Retina (tissue), 1 donor: ENCODE measurements at places on chromosomes 7 and 10.

DNA sequence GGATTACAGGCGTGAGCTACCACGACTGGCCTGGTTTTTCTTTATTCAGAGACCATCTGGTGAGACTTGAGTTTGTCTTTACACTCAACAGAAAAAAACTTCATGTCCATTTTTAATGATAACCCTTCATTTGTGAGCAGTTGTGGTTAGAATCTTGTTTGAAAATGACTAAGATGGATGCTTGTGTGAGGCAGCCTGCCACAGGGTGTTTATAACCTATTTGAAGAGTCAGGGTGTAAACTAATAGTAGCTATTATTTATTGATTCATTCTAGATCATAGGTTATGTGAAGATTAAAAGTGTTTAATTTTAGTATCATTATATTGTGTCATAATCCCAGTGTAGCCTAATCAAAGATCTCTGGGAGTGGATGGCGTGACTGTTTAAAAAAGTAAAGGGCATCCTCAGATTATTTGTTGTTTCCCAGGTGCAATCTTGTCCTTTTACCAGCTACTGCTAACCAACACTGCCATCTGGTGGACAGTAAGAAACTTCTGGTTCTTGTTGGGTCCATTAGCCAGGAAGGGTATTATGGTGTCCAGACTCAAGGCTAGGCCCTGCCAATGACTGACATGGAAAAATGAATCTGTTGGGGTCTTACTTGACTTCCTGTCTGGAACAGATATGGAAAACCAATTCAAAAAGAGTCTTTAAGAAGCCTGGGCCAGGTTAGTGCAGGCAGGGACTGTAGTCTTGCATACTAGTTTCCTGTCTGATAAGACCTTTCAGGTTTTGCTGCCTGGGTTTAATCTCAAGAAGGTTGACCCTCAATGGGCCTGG, 24.9 kb downstream of the NRBF2 start:
- peak; percentile 61 for DNase-seq

DNA sequence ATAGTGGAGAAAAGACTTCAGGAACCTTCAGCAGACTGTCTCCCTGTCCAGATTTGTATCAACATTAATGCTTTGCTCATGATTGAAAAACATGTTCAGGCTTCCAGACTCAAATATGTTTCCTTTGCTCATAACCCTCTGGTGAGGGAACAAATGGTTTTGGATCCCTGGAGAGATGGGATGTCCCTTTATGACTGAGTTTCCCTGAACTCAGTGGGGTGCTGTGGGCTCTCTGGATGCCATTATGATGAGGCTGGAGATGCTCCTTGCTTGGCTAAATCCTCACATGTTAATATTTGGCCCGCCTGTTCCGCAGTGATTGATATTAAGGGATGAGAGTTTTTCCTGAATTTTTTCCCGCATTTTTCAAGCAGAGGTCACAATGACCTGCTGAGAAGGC, 749.4 kb downstream of the SUGCT start:
- DNase-seq = no peak

DNA sequence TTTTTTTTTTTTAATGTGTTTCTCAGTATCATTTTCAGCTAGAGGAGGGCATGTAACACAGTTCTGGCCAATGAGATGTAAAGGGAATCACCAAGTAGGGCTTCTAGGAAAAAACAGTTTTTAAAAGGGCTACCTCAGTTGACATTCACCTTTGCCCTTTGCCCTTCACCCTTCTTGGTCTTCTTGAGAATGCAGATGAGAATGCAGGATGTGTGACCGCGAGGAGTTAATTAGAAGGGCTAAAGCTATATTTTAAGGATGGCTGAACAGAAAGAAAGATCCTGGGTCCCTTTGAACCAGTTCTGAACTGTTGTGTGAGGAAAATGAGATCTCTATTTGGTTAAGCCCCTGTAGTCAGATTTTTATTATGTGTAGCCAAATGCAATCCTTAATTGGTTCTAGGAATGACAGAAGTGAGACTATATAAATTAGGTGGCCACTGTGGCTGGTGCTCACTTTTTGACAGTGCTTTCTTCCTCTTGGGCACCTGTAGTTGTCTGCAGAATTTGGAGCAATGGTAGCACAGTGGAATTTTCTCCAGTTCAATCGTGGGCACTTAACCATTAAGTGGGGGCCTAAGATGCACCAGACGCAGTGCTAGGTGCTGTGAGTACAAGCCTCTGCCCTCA, 21.1 kb upstream of the TOMM7 start:
- no peak for DNase-seq

DNA sequence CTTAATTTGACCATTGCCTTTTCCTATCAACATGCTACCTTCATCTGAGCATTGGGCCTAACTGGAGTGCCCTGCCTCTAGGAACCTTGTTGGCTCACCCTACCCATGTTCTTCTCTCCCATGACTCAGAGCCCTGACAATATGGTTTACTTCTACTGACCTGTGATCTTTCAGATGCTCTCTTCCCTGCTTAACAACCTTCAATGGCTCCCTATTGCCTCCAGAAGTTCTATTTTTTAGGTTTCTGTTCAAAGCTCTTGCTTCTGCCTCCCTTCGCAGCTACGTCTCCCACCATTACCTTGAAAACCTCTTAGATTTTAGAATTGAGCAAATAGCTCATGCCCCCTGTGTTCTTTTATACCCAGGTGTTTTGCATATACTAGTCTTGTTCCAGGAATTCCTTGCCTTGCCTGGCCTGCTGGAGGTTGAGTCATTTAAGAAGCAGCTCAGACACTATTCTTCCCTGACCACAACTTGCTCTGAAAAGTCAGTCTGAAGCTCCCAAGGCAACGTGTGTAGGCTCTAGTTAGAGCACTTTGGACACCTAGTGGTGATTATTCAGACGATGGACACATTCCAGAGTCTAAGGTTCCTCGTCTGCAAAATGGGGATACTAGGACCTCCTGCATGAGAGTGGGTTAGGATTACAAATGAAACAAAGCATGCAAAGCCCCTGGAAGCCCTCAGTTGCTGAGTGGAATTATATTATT, 64.4 kb upstream of the EMX2 start:
- no peak for DNase-seq

- no peak for DNase-seq
Observed at GRCh38 chr7:134701272-134701671, 54.6 kb downstream of the BPGM start.

- DNase-seq = no peak
Observed at GRCh38 chr7:105493196-105493922, 28.7 kb downstream of the PUS7 start.
